AG04449 (cell line): ENCODE measurements at places on chromosomes 12 and 14.

DNA sequence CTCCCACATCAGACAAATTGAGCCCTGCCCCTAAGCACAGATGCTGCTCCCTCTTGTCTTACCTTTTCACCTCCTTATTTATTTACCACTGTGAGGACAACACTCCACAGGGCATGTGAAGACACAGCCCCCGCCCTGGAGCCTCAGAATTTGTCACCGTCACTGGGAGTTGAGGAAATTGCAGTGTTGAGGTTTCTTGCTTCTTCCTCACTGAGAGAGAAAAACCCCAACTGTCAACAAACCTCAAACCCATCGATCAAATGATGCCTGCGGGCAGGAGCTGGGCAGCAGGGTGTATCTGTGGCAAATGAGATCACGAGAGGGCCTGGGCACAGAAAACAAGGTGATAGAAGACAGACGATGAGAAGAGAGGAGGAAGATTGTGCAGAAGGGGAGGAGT, 30.5 kb upstream of the PLEKHG3 start:
- DNase-seq, result no peak

- no peak for DNase-seq
Measured at GRCh38 chr12:57384478-57384877, 46.4 kb downstream of the R3HDM2 start.

- DNase-seq, result no peak
Measured at GRCh38 chr12:105570944-105571343, 240.5 kb downstream of the C12orf75 start.

GRCh38 chr14:77910506-77910905, 110.6 kb downstream of the ADCK1 start:
- no peak for DNase-seq

DNA sequence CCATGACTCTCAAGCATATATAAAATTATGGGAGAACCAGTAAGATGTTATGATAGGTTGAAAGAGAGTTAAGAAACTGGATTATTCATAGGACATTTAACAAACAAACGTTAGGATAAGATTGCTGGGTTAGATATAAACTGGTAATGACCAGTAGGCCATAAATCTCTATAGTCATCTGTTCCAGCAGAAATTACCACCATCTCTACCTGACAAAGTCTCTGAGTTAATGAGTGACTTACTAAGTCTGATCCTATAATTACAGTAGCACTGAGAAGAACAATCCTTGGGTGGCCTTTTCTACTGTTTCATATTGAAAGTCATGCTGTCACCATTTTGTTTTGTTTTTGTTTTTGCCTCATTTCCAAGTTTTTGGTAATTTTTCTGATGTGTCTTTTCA, 136.9 kb upstream of the CNOT2 start:
- DNase-seq, result no peak

DNA sequence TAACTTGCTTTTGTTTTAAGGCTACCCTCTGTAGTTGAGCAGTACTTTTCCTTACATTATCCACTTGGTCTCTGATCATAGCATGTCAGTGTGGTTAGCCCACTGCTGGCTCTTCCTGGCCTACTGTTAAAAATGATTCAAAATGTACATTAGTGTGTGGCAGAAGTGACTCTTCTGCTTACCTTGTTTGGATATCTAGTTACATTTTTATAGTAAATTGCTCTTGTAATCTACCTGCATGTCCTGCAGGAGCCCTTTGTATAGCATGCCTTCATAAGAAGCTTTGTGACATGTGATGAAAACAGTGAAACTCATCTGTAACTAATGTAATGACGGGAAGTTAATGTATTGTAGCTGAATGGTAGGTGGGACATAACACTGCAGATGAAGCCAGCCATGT, 8.1 kb downstream of the SPATS2 start:
- DNase-seq, result no peak
